ENCODE measurements at places on chromosomes 16 and 17.
A peak's percentile ranks its signal among the peaks of the same experiment; 100 is the strongest.

- no peak for DNase-seq
Measured at GRCh38 chr16:12166271-12166670, 189.7 kb downstream of the SNX29 start.

- DNase-seq, result no peak
Measured at GRCh38 chr16:20253825-20254224, 73.5 kb downstream of the GP2 start.

GRCh38 chr16:67226804-67227566 lies at the start of gene TMEM208:
TMEM208 (plus strand) TSS chr16:67227130; CDS start chr16:67227219, 89 bp downstream.
- peak; percentile 99 for DNase-seq

GRCh38 chr16:53910990-53911389 lies 207.0 kb downstream of the FTO start:
- DNase-seq, result no peak

DNA sequence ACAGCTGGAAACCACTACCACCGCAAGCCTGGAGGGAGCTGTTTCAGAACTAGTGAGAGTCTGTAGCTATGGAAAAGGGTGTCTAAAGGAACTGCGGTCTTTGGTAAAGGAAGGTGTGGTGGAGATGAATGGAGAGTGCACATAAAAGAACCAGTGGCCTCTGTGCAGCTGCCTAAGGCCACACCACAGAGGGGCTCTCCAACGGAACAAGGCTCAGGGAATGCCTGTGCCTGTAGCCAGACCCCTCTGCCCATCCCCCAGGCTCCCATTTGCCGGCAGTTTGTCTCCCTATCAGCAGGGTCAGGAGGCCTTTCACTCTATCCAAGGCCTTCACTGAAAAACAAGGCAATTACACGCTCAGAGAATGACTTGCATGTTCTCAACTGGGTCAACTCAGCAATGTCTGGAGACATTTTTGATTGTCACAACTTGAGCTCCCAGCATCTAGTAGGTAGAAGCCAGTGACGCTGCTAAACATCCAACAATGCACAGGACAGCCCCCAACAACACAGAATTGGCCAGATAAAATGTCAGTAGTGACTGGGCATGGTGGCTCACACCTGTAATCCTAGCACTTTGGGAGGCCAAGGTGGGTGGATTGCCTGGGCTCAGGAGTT lies 3.3 kb upstream of the FDXR start:
- no peak for DNase-seq

DNA sequence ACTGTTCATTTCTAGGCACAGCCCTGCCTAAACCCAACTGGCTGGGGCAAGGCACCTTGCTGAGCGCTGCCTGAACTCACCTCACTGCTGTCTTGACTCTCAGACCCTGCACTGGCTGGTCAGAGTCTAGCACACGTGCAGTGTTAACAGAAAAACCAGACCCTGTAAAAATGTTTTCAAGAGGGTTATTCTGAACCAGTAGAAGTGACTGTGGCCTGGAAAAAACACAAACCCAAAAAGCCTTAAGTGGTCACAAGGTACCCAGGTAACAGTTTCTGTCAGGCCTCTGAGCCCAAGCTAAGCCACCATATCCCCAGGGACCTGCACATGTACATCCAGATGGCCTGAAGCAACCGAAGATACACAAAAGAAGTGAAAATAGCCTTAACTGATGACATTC lies 6.1 kb upstream of the EIF4A3 start:
- DNase-seq, result no peak
